Left renal pelvis (tissue), 4 donors: ENCODE measurements at places on chromosomes 7 and 10.
A peak's percentile ranks its signal among the peaks of the same experiment; 100 is the strongest.

DNA sequence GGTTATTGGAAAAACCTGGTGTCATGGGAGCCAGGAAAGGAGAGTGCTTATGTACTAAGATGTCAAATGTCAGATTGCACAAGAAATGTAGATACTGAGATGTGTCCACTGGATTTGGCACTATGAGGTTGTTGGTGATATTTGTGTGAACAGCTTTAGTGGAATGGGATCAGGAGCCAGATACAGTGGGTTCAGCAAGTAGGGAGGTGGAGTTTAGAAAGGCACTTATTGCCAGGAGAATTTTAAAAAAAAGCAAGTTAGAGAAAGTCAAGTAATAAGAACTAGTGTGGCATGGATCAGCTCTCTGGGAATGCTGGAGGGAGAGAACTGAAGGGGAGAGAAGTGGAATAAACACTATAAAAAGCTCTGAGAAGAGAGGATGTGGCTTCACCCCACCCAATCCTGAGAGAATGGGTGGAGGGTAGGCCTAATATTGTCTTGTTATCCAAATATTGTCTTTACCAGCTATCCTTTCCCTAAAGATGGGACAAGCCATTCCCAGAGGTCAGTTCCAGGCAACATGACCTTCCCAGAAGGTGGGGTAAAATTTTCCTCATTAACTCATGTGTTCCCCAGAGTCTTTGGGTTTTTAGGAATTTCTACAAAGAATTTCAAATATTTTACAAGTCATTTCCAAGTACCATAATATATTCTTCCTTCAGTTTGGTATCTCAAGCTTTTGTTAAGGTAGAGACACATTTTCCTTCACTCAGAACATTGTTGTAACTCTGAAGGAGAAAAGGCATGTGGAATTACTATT lies 42.3 kb downstream of the ENTPD1 start:
- no peak for DNase-seq

DNA sequence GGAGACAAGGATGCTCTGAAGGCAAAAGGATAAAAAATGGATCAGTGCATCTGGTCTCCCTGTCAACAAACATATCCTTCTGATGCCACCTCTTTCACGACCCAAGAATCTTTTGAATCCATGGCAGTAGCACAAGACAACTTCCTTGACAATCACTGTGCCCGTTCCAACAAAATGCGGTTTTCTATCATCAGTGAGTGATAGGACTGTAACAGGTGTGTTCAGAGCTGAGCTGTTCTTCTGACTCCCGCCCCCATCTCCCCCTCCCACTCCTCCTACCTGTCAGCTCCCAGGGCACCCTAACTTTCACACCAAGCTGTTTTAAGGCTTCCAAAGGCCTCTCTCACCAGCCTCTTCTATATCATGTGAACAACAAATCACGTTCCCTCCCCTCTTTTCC lies 74.8 kb downstream of the PARD3 start:
- no peak for DNase-seq

GRCh38 chr10:75398692-75399460 lies 2.7 kb downstream of the ZNF503 start:
- DNase-seq = peak; percentile 18

- no peak for DNase-seq
Measured at GRCh38 chr7:47866120-47866519, 82.1 kb downstream of the PKD1L1 start.

DNA sequence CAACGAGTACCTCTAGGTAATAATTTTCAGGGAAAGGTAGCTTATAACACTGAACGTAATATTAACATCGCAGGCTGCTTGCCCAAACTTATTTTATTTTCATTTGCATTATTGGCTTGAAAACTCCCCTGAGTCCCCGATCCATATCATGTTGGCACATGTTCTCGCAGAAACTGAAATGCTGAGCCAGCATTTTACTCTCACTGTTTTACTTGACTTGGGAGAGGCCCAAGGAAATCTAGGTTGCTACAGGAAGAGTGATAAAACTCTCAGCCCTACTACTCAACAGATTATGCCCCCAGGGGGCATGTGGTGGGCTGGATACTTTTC lies 183.5 kb upstream of the HABP2 start:
- no peak for DNase-seq

DNA sequence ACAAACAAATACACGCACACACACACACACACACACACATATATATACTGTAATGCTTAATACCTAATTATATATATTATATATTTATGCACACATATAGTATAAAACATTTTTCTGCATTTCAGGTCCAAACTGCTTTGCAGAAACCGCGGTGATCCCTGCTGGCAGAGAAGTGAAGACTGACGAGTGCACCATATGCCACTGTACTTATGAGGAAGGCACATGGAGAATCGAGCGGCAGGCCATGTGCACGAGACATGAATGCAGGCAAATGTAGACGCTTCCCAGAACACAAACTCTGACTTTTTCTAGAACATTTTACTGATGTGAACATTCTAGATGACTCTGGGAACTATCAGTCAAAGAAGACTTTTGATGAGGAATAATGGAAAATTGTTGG lies 138.5 kb downstream of the VWC2 start:
- no peak for DNase-seq

GRCh38 chr10:132651511-132652029 lies 114.0 kb downstream of the INPP5A start:
- no peak for DNase-seq

DNA sequence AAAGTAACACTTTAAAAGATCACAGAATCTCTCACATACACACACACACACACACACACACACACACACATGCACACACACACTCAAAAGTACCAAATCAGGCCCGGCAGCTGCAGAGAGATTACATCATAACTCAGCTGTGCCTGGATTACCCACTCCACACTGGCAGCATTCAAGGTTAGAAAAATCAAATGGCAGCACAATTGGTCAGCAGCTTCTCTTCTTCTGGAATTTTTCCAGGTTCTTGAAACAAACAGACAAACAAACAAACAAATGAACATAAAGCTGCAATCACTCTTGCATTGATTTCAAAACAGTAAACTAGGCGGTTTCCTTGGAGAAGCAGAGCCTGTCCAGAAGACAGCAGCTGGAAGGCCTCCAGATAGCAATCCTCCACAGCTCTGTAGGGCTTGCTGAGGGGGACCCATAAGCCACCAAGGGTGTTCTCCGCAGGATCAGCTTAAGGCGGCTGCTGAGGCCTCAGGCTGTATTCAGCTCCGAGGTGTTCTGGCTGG lies 24.5 kb upstream of the FAM133B start:
- no peak for DNase-seq

- no peak for DNase-seq
Measured at GRCh38 chr10:48478980-48479811, 125.7 kb downstream of the ARHGAP22 start.

- no peak for DNase-seq
Measured at GRCh38 chr10:98881789-98882188, 353.9 kb downstream of the HPSE2 start.

GRCh38 chr7:75756991-75757676 lies 14.9 kb downstream of the CCL26 start:
- DNase-seq = no peak

GRCh38 chr7:132573251-132573955 lies 2.9 kb downstream of the PLXNA4 start:
- no peak for DNase-seq

DNA sequence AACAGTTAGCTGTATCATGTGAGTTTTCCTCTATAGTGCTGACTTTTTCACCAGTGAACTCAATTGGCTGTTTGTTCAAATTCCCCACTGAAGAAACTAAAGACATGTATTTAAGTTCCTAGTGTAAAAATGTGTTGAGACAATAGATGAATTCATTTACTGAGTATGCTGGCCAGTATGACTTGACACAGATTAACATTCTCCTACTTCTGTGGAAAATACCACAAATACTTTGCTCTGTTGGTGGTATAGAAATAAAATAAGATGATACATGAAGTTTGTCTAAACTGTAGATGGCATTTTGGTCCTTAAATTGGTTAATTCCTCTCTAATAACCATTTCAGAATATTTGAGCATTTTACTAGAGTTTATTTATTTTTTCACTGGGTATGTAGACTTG lies 227.7 kb upstream of the TEX47 start:
- no peak for DNase-seq

DNA sequence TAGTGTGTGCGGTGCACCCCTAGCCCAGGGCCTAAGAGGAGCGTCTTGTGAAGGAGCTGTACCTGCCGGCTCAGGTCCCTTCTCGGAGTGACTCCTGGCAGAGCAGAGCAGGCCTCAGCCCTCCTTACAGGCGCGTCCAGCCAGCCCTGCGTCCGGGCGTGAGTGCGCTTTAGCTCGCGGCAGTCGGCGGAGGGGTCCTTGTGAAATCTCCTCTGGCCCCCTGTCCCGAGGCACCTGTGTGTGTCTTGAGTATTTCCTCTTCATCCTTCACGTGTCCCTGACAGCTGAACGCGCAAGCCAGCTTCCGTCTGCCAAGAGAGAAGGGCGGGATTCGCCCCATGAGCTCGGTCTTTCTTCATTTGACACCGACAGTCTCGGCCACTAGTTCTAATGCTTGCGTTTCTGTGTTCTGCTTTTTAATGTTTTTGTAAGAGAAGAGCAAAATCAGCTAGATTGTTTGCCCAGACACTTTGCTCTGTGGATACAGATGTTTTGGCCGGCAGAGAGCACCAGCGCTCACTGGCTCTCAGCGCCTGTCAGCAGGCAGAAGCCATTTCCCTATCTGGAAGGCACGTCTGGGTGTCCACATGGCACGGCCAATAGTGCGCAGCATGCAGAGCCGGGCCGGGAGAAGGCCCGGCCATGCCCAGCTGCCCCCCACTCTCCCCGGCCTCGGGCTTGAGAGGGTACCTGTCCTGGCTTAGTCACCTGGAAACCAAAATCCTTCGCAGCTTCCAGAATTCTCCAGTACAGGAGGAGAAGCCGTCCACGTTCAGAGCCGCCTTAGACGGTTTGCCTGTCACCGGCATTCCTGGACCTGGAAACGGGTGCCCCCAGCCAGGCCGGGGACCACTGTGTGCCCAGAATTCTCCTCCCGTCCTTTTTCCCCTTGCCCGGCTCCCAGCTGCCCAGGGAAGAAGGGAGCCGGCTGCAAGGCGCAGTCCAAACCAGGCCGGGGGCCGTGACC lies 7.0 kb downstream of the GET4 start:
- DNase-seq = no peak

GRCh38 chr10:84063440-84063839 lies 75.9 kb upstream of the GHITM start:
- DNase-seq = no peak
